ENCODE measurements at places on chromosomes 2 and 18.

DNA sequence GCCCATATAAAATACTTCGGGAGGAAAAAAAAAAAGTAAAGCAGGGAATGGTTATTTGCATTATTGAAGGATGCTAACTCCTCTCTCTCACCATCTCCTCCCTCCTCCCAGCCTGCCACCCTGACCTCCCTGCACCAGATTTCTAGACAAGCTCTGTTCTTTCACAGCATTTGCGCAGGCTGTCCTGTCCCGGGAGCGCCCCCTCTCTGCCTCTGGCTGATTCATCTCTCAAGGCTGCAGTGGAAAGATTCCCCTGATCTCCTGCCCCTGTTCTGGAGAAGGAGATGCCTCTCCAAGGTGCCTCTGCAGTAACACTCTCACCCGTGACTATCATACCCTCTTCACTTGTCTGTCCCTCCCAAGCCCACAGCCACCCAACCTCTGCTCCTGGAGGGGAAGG lies 38.5 kb downstream of the COL4A4 start:
- no peaks in the 10 kb centered on the region for H3K36me3 ChIP-seq
- no peaks in the 10 kb centered on the region for H3K27me3 ChIP-seq
- DNase-seq = no peak
- no peak overlapping the region for H3K4me3 ChIP-seq
- no peak overlapping the region for H3K27ac ChIP-seq

DNA sequence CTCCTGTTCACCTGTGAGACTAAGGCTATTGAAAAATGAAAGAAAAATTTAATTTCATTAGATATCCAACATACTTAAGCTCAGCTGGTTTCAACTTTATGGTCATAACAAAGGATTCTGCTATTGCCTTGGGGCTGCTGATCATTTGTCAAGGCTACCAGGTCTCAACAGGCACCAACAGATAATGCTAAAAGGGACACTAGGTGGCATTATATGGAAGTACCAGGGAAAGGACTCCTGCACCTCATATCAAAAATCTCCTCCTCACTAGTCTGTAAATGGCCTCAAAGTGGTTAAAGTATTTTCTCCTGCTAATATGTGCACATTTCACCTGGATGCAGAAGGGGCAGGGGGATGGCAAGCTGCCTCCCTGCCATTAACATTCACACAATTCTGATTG lies 167.9 kb upstream of the REG3A start:
- H3K36me3 ChIP-seq = no peaks in the 10 kb centered on the region
- DNase-seq = no peak
- no peaks in the 10 kb centered on the region for H3K27me3 ChIP-seq
- no peak overlapping the region for H3K27ac ChIP-seq

- H3K27ac ChIP-seq = no peak overlapping the region
- H3K4me1 ChIP-seq = peaks cover 9% of the 10 kb centered on the region
- no peak for DNase-seq
These were observed 83.4 kb downstream of the EHD3 start for GRCh38 chr2:31317396-31317795.

DNA sequence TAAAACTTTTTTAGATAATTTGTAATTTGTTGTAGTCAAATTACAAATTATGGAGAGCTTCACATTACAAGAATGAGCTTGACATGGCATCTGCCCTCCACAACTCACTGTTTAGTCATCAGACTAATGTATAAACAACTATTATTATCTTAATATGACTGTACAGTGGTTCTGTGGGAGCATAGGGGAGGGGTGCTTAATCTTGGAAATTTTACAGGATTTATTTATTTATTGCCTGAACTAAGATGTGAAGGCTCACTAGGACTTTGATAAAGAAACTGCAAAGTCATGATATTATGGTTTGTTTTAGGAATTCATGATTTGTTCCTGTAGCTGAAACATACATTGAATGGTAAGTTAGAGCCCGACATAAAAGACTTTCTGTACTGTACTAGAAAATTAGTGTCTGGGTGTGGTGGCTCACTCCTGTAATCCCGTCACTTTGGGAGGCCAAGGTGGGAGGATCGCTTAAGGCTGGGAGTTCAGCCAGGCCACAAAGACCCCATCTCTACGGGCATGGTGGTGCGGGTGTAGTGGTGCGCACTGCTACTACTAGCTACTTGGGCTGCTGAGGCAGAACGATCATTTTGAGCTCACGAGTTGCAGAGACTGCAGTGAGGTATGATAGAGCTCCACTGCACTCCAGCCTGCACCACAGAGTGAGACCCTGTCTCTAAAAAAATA lies 2.1 kb downstream of the MARCHF7 start:
- H3K36me3 ChIP-seq = no peaks in the 10 kb centered on the region
- H3K4me3 ChIP-seq = peak overlapping the region; percentile 99
- no peaks in the 10 kb centered on the region for H3K27me3 ChIP-seq
- peak overlapping the region; percentile 98 for H3K27ac ChIP-seq

DNA sequence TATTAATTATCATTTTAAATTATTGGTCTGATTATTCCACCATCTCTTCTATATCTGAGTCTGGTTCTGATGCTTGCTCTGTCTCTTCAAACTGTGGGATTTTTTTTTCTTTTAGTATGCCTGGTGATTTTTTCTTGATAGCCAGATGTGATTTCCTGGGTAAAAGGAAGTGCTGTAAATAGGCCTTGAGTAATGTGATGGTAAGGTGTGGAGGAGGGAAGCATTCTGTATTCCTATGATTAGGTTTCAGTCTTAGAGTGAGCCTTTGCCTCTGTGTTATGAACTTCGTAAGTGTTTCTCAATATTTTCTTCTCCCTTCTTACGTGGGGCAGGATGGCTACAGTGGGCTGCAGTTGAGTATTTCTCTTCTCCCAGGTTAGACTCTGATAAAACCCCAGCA lies 103.0 kb downstream of the EHBP1 start:
- peaks cover 22% of the 10 kb centered on the region for H3K36me3 ChIP-seq
- DNase-seq = no peak
- no peak overlapping the region for H3K4me3 ChIP-seq
- no peak overlapping the region for H3K27ac ChIP-seq
- no peaks in the 10 kb centered on the region for H3K27me3 ChIP-seq

DNA sequence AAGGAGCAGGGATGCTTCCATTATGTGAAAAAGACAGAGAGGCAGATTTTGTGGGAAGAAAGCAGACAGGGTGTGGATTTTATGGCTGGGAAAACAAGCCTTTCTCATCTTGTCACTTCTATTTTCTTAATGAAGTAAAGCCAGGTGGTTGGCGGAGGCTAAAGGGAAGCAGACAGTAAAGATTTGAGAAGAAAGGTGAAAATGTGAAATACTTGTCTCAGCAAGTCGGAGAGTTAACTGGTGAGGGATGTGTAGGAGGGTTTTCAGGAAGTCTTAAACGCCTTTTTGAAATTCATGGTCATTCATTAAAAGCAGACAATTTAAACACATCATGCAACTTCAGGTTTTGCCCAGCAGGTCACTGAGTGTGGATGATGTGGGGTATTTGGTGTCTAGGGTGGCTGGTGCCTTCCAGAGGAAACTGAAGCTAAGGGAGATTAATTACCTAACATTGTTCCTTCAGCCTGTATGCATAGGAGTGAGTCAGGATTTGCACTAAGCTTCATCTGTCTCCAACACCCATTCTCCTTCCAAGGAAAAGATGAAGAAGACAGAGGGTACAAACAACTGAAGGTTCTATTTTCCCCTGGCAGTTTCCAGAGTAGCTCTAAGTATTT lies 20.7 kb downstream of the SLC14A2 start:
- peaks cover 23% of the 10 kb centered on the region for H3K4me1 ChIP-seq
- H3K36me3 ChIP-seq = no peaks in the 10 kb centered on the region
- no peaks in the 10 kb centered on the region for H3K27me3 ChIP-seq
- no peak overlapping the region for H3K4me3 ChIP-seq
- DNase-seq = no peak
- H3K27ac ChIP-seq = peak overlapping the region; percentile 72

DNA sequence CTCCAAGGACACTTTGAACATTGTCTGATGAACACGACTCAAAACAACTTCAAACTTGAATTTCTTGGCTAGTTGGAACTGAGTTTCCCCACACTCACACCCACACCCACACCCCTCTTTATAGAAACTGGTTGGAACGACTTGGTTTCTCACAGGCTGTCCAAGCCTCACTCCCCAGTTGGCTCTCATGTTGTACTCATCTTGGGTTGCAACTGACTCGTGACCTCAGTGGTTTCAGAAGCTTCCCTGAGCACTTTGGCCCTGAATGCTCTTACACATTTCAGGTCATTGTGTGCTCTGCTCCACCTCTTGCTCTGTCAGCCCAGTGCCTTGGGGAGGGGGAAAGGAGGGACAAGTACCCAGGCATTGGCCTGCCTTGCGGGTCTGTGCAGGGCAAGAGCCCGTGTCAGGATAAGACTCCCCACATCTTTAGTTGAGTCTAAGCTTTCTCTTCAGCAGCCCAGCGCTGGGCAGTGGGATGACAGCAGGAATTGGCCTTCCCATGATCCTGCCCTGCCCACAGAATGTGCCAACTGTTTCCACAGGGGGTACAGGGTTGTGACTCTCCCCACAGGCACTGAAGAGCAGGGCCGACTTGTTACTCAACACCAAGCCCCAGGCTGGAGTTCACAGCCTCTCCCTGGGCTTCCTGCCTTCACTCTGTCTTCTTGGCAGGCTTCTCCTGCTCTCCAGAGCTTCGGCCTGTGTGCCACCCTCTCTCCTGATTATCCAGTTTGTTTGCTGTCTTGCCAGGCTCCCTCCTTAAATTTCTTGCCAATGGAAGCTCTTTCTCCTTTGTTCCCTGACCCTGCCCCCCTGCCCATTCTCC lies 104.6 kb downstream of the RTN4 start:
- no peaks in the 10 kb centered on the region for H3K27me3 ChIP-seq
- peak overlapping the region; percentile 7 for H3K4me3 ChIP-seq
- no peaks in the 10 kb centered on the region for H3K36me3 ChIP-seq
- H3K4me1 ChIP-seq = peaks cover 16% of the 10 kb centered on the region
